Spleen (tissue), 13 donors: ENCODE measurements at places on chromosomes 2 and 18. TPM values are rescaled to one million over a fixed set of nuclear protein-coding genes. Genes with fewer than 3 reads are reported as not detected.

CNTNAP5 gene
- total RNA-seq: not detected

DNA sequence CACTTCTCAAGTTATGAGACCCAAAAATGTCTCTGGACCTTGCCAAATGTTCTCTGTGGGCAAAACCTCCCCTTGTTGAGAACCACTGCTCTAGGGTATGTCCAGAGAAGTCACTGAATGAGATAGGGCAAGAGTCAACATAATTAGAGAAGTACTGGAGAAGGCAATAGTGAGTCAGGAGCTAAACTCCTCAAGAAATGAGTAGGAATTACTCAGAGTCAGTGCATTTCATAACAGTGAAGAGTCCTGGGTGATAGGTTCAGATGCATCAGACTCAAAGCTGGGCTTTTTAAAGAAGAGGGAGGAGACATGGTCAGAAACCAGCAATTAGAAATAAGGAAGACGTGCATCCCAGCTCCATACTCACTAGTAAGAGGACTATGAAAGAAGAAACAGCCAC lies 38.6 kb upstream of the IHH start:
- DNase-seq: no peak

HAAO gene
- 11.9 TPM for total RNA-seq

SLC4A5 gene
- 3.9 TPM for total RNA-seq

GRCh38 chr2:176999301-176999700 lies 213.3 kb upstream of the HNRNPA3 start:
- DNase-seq: no peak

GRCh38 chr2:145598434-145598833 lies 1078.5 kb upstream of the ZEB2 start:
- DNase-seq: no peak

PLEKHH2 gene
- 13.4 TPM for total RNA-seq

DNA sequence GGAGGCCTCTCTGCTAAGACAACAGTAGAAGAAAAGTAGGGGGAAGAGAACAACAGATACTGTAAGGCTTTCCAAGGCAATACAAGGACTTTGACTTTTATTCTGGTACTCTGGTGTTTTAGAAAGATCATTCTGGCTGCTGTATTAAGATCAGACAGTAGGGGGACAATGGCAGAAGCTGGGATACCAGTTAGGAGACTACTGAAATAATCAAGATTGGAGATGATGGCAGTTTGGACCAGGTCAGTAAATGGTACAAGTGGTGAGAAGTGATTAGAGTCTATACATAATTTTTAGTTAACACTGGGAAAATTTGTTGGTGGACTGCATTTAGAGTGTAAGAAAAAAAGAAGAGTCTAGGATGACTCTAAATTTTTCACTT lies 139.7 kb downstream of the ROCK1 start:
- no peak for DNase-seq

- no peak for DNase-seq
Measured at GRCh38 chr18:69789794-69790193, 157.9 kb downstream of the CD226 start.

NEU2 gene
- total RNA-seq: not detected

DNA sequence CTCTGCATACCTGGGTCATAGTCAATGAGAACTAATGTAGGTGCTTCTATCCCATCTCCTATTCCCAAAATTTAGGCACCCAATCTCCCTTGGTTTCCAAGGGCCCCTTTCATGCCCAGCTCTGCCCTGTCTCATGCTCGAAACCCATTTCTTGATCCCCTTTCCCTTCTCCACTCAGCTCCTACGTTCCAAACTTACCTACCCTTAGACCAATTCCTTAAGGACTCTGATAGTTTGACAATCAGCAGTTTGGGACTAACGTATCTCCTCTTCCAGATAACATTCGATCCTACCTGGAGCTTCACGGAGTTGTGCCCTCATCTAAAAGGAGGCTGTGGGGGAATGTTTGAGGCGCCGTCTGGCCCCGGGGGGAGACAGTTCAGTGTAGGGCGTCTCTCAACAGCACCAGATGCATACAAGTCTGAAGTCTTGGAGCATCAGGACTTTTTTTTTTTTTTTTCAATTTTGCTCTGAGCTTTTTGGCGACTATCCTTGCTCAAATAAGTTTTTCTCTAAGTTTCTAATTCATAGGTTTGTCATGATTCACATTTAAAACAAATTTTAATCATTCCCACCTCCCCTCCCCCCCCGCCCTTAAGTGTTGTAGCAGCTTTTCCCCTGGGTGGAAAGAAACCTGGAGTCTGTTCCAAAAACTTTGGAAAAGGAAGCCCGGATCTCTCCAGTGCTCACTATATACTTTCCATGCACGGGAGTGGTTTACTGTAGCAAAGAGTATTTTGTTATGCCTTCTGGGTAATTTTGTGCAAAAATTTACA lies 141.2 kb upstream of the LGALSL start:
- DNase-seq: no peak

ANKMY1 gene
- 45.5 TPM for total RNA-seq

ZNF521 gene
- 136 TPM for total RNA-seq

OBSL1 gene
- 51.6 TPM for total RNA-seq

GRCh38 chr18:45467945-45468344 lies 147.3 kb upstream of the SLC14A2 start:
- no peak for DNase-seq

GRCh38 chr2:68172990-68173700 lies 15.5 kb downstream of the PNO1 start:
- DNase-seq: no peak

CXCR4 gene
- total RNA-seq: 323 TPM

OR6B2 gene
- not detected for total RNA-seq

DNA sequence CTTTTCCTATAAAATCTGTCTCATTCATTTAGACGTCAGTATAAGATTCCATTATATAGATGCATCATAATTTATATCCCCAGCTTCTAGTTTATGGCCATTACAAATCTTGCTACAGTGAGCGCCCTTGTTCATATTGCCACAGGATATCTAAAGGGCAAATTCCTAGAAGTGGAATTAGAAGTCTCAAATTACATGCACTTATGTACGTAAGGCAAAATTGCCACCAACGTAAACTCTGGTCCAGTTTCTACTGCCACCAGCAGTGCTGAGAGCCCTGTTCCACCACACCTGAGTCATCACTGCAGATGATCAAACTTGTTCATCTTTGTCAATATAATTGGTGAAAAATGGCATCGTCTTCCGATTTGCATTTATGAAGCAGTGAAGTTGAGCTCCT lies 90.9 kb upstream of the ID2 start:
- no peak for DNase-seq

GRCh38 chr2:144796936-144797335 lies 277.0 kb upstream of the ZEB2 start:
- DNase-seq: no peak

DNA sequence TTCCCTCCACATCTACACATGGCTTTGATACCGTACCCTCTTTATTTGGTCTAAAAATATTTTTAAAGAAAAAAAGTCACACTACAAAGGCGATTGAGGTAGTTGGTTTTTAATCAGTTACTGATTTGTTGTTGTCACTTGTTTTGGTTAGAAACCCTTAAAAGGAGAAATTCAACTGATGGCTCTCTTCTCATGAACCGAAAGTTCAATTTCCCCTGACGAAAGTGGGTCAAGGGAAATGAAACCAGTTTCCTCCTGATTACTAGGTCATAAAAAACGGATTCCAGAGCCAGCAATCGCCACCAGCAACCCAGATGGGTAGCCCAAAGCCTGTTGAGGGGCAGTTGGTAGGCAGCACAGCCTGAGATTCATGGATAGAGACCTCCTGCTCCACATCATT lies 63.2 kb downstream of the DLGAP1 start:
- DNase-seq: no peak

- no peak for DNase-seq
Measured at GRCh38 chr18:22211657-22212056, 42.3 kb downstream of the GATA6 start.

CFC1 gene
- total RNA-seq: not detected

DNA sequence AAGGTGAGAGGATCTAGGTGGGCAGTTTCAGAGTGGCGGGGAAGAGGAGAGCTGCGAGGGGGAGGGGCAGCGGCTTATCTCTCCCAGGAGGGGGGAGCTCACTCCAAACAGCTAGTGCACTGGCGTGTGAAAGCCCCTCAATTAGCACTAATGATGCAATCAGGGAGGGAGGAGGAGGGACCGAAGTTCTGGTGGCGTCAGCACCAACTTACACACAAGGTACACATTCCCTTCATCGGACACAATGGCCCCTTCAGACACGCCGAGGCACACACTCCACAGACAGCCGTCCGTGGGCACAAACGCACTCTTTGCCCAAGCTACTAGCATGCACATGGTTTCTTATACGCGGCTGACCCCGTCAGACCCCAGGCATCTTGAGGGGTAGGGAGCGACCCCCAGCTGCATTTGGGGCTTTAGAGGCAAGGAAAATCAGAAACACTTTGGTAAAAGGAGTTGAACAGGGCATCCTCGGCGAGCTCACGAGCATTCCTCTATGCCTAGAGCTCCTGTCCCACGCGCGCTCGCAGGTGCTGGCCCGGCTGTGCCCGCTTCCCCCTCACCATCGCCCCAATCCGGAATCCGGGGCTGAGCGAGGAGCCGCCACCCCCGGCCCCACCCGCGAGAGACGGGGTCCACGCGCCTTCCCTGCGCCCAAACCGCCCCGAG lies 868 bp upstream of the PKDCC start:
- no peak for DNase-seq

- DNase-seq: no peak
Measured at GRCh38 chr18:8525692-8526091, 83.5 kb upstream of the RAB12 start.

DNA sequence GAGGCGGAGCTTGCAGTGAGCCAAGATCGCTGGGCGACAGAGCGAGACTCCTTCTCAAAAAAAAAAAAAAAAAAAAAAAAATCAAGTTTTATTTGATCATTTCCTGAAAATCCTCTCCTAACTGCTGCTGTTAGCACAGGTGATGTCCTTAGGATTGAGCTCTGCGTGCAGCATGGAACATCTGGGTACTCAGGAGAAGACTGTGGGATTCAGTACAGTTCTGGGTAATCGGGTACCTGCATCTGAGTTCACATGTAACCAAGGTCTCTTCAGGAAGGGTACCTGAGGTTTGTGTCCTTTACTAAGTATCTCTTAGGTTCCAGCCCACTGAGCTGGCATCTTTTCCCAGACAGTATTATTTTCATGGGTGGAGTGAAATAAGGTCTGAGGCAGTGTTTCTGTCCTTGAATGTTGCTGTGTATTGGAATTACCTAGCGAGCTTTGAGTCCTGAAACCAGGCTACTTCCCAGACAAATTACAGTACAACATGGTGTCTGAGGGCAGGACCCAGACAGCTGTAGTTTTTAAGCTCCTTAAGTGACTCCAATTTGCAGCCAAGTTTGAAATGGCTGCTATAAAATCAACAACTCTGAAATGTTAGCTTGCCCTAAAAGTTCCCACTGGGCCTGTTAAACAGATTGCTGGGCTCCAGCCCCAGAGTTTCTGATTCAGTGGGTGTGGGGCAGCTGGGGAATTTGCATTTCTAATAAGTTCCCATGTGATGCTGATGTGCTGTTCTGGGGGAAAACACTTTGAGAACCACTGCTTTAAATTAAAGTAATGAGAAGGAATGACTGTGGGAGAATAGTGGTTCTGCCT lies 120.5 kb downstream of the PMAIP1 start:
- DNase-seq: no peak

CYP27A1 gene
- 17.2 TPM for total RNA-seq

SCTR gene
- not detected for total RNA-seq

- DNase-seq: no peak
Measured at GRCh38 chr2:8599421-8600242, 82.2 kb upstream of the ID2 start.

DNA sequence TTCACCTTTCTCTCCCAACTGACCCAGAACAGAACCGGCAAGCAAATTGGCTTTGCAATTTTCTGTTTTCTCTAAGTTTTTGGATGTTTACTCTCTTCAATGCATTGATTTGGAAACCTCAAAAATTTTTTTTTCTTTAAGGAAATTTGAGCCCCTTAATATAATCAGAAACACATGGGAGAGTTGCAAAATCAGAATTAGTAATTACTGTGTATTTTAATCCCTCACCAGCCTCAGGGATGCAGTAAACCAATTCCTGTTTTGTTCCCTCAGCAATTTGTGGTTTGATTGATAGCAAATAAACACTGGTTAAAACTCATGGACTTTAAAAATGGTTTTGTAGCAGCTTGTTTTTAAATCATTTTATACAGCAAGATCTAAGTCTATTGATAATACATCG lies 281.5 kb downstream of the NEDD4L start:
- no peak for DNase-seq

- DNase-seq: no peak
Measured at GRCh38 chr2:178527592-178527991, 47.3 kb downstream of the PLEKHA3 start.

- DNase-seq: no peak
Measured at GRCh38 chr2:23460228-23460627, 75.2 kb downstream of the KLHL29 start.

- no peak for DNase-seq
Measured at GRCh38 chr2:236229186-236229585, 35.0 kb downstream of the ASB18 start.

TXNDC2 gene
- not detected for total RNA-seq

SNED1 gene
- total RNA-seq: 66.2 TPM

- no peak for DNase-seq
Measured at GRCh38 chr2:121626777-121627524, 22.3 kb downstream of the CLASP1 start.

DNA sequence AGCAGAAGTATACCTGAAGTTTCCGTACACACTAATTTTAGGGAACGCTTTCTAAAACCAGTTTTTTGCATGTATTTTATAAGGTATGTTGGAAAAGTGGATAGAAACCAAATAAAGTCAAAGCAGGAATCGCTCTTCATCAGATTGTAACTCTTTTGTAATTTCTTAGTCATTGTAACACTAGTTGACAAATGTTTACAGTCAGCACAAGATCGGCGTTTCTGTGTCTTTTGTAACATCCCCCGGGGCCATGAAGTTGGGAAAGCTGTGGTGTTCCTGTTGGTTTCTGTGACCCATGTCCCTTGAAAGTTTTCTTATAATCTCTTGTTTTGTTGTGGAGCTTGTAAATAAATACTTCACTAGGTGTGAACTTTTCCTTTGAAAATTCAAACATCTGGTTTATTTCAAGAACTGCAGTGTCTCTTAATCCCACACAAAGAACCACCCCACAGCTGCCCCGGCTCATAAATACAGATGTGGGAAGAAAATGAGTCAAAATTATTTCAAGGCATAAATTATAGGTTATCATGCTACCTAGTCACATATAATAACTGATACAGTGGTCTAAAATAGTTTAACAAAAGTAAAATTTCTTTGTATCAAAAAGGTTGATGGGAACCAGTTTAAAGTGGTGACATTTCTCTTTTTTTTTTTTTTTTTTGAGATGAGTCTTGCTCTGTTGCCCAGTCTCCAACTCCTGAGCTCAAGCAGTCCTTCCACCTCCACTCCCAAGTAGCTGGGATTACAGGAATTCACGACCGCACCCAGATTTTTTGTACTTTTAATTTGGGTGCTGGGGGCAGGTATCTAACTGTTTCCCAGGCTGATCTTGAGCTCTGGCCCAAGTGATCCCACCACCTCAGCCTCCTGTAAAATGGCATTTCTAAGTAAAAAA lies 751 bp upstream of the NMI start:
- DNase-seq: no peak
